HCEC 1CT (cell line): ENCODE measurements at places on chromosomes 5 and 9.

GRCh38 chr9:75414371-75415160 is 326.3 kb downstream of the OSTF1 start:
- no peak for DNase-seq

- no peak for DNase-seq
Measured at GRCh38 chr9:123218831-123219230, 49.6 kb downstream of the STRBP start.

DNA sequence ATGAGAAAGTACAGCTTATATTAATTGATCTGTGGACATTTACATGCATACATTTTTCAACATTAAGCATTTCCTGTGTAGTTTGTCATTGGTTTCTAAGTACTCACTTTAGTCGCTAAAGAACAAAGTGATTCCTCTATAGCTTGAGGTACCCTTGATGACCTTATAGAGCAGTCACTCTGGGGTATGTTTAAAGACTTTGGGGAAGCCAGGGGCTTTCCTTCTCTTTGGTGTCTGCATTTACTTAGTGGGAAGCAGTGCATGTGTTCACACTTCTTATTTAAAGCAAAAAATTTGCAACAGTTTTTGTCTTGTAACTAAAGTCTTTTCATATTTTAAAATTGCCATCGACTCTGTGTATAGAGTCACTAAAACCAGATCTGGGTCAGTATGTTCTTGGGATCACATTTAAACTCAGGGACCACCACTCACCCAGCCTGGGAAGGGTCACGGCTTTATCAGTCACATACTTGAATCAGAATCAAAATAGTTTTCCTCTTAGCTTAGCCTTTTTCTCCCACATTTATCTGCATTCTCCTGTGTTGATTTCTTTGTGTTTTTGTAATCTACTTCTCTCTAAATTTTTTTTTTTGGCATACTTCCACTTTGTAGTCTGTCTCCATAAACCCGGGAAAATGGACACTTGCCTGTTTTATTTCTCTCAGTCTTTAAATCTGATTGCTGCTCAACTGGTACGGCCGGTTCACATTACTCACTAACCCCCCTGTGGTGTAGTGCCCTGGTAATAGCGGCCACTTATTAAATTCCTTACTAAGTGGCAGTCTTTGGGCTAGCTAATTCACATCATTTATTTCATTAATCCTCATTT is 143.9 kb upstream of the FBN2 start:
- no peak for DNase-seq

DNA sequence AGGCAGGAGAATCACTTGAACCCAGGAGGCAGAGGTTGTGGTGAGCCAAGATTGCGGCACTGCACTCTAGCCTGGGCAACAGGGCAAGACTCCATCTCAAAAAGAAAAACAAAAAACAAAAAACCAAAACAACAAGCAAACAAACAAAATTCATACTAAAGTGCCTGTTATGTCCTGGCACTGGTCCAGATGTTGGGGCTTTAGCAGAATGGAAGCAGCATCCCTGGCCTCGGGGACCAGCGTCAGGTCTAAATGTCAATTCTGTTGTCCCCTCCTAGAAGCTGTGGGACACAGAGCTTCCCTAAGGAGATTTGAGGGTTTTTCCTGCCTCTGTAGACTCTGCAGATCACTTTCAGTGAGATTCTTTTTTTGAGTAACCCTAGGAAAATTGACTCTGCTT is 26.2 kb downstream of the PPARGC1B start:
- DNase-seq = no peak

GRCh38 chr9:81562231-81563019 is 126.9 kb downstream of the TLE1 start:
- peak; percentile 94 for DNase-seq

DNA sequence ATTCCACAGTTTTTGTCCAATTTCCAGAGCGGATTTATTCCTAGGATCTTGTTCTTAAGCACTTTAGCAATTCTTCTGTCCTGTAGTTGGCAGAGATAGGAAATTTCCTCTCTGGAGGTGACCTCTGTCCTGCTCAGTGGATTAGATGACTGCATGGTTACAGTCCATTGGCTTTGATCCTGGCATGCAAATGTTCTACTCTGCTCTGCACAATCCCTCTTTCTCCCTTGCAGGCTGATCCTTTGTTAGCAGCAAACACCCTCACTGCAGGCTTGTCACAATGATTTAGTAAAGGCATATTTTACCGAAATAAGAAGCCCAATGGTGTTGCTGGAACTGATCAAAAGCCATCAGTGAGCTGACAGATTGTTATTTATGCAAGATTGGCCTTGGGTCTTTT is 243.8 kb downstream of the COX7C start:
- no peak for DNase-seq

- DNase-seq = no peak
Measured at GRCh38 chr9:112065806-112066606, 109.1 kb downstream of the SUSD1 start.

GRCh38 chr5:10192309-10192708 is 57.4 kb downstream of the ATPSCKMT start:
- DNase-seq = peak; percentile 88

DNA sequence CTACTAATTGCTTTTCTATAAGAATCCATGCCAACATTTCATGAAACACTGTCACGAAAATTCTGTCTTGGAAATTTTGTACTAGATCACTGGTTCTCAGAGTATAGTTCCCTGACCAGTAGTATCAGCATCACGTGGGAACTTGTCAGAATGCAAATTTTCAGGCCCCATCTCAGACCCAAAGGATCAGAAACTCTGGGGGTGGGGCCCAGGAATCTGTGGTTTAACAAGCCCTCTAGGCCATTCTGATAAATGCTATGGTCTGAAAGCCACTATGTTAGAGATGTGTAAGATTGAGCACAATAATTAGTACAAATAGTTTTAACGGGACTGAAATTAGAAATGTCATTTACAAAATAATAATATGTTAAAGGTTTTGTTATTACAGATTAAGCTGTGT is 615.7 kb upstream of the ARRDC3 start:
- no peak for DNase-seq

GRCh38 chr5:59016925-59017324 is 434.1 kb downstream of the RAB3C start:
- DNase-seq = no peak

DNA sequence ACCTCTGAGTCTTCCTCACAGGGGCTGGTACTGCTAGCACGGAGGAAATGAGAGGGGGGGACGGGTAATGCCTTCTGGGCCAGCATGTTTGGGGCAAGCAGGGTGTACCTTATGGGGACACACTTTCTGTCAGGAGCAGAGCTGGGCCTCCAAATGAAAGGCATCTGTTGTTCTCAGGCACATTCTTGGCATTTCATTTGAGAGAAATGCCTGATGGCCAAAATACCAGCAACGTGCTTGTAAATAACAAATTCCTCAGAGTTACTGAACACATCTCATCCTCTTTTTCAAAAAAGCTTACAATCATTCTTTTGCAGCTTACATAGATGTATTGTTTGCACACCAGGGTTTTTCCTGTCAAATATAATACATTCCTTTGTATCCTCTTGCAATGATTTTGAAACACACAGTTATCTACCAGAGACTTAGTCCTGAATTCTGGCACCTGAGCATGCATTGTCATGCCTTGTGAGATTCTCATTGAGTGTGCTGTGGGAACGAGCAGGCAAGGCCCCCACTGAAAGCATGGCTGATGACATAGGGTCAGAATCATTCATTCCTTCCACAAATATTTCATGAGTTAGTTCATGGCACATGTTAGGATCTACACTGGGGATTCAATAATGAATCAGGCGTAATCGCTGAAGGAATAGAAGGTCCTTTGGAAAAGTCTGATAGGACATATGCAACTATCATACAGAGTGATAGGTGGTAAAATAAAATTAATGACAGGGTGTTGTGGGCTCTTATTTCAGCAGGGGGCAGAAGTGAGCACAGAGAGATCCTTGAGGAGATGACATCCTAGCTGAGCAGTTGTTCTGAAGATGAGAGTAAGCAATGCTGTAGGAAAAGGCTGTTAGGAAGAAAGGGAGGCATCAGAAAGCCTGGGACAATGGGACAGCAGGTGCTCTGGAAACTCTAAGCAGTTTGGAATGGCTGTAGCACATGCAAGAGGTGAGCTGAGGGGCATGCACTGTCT is 260.9 kb upstream of the TUT7 start:
- DNase-seq = peak; percentile 33

GRCh38 chr9:16625811-16626210 is 244.7 kb downstream of the BNC2 start:
- DNase-seq = peak; percentile 53

- DNase-seq = peak; percentile 55
Measured at GRCh38 chr9:80707120-80707519, 982.2 kb downstream of the TLE1 start.

GRCh38 chr5:159735036-159735435 is 181.2 kb upstream of the ADRA1B start:
- DNase-seq = no peak

- DNase-seq = no peak
Measured at GRCh38 chr5:9536717-9537116, 9.2 kb downstream of the SEMA5A start.

DNA sequence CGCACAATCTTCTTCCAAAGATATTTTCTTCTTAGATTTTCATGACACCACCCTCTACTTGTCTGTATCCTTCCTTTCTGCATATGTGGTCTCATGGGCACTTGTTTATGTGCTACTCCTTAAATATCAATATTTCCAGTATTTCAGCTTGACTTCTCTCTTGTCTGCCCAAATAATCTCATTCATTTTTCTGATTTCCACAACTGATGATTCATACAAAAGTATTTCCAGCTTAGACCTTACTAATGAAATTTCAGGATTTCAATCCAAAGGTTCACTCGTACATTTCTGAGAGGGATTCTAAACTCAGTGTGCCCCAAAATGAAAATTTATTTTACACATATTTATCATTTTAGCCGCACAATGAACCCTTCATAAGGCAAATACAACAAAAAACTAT is 928.9 kb upstream of the C9orf72 start:
- no peak for DNase-seq

- peak; percentile 15 for DNase-seq
Measured at GRCh38 chr5:92409134-92409533, 1026.0 kb upstream of the ARRDC3 start.
